IPS DF 6.9 (cell line): ENCODE measurements at places on chromosomes 16 and 17.

GRCh38 chr17:335691-336090 is 16.9 kb downstream of the RPH3AL start:
- no peak for DNase-seq

- DNase-seq: no peak
Observed at GRCh38 chr16:67571981-67572431, 9.7 kb downstream of the CTCF start.

DNA sequence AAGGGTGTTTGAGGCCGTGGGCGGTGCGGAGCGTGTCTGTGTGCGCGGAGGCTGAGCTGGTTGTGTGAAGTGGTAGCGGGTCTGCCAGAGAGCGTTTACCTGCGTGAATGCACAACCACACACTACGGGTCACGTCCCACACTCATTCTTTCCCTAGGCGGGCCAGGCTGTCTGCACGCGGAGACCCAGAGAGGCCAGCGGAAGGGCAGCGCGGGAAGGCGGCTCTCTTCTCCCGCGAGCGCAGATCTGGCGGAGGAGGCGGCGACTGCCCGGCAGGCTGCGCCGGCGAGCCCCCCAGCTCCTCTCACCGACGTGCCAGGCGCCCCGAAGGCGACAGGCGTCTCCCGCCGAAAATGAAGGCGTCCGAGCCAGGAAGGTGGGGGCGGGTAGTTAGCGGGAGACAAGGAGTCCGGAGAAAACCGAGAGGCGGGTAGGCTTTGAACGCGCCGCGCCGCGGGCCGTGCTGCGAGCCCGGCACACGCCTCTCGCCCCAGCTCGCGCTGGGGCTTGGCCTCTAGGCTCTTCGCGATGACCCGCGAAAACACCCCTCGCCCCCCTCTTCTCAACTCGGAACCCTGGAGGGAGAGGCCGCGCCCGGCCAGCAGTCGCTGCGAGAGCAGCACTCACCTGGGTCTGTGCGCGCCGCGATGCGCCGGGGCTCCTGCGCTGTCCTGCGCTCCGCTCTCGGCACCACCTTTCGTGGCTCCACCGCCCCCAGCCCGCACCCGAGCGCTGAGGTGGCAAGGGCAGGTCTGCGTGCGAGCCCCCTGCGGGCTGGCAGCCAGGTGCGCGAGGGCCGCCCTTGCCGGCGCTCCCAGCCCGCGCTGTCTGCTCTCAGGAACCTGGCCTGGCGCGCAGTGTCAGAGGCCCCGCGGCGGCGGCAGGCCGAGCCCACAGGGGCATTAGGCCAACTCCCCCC is 2.0 kb upstream of the FOXF1 start:
- no peak for DNase-seq

DNA sequence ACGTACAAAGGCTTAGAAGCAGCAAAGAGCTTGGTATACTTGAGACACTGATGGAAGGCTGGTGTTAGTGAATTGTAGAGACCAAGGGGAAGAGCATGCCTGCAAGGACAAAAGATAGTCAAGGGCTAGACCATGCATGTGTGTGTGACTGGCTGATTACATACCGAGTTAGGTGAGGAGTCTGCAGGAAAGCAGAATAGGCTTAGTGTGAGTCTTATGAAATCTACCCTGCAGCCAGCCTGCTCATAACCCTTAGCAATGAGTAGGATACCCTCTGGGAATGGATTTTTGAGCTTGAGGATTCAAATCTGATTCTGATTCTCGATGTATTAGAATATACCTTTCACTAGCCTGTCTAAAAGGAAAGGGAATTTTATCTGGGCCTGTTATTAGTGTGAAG is 77.0 kb downstream of the TANGO6 start:
- no peak for DNase-seq

- DNase-seq: no peak
Observed at GRCh38 chr17:2755891-2756724, 6.7 kb upstream of the CCDC92B start.

GRCh38 chr17:43717913-43718312 is 40.7 kb downstream of the SOST start:
- DNase-seq: no peak

DNA sequence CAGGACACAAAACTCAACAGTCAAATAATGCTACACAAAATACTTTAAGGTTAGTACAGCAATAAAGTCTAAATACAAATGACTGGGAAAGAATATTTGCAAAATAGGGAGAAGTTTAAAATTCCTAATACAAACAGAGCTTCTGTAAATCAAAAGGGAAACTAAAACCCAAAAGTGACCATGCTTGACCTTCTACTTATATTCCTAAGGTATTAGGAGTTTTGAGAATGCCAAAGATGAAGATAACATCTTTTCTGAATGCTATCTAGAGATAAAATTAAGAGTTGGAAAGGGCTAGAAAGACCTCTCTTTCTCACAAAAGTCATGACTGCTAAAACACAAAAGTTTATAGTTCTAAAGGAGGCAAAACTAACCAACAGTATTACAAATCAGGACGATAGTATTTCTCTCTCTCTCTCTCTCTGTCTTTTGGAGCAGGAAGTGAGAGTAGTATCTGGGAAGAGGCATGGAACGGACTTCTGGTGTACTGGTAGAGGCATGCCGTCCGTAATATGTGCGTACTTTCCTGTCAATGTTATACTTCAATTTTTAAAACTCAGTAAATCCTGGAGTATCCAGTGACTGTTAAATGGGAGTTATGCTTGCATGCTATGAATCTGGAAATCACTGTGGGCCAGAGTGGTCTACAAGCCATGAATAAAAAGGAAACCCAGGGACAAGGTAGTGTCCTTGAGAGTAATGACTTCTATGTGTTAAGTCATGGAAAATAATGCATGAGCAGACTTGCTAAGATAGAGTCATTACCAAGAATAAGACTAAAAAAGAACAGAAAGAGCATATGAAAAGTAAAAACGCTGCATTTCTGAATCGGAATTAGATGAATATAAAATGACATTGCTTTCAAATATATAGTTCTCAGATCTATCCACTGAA is 49.7 kb upstream of the ANKFY1 start:
- no peak for DNase-seq

DNA sequence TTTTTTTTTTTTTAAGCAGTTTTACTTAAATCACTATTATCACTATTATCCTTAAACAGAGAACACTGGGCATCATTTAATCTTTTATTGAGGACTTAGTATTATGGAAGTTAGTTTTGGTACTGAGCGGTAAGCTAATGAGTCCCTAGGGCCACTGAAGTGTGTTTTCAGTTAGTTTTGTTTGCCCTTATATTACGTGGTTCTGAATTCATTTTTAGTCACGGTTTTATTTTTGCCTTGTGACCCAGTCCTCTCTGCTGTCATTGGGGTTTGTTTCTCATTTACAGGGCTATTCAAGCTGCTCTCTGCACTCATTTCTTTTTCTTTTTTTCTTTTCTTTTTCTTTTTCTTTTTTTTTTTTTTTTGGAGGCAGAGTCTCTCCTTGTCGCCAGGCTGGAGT is 17.3 kb downstream of the RABEP1 start:
- no peak for DNase-seq

DNA sequence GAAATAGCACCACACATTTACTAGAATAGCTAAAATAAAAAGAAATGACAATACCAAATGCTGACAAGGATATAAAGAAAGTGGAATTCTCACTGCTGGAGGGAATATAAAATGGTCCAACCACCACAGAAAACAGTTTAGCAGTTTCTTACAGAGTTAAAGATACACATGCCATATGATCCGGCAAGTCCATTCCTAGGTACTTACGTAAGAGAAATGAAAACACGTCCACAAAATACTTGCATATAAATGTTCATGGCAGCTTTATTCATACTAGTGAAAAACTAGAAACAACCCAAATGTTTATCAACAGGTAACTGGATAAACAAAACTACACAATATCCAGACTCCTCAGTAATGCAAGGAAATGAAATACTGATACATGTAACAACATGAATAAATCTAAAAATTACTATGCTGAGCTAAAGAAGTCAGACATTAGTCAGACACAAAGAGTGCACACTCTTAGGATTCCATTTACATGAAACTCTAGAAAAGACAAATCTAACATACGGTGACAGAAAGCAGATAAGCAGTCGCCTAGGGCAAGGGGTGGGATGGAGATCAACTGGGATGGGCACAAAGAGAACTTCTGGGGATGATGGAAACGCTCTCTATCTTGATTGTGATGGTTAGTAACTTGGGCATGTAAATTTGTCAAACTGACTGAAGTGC is 76.4 kb downstream of the SMG6 start:
- no peak for DNase-seq

GRCh38 chr17:10077561-10078299 is 120.7 kb downstream of the GAS7 start:
- no peak for DNase-seq

- no peak for DNase-seq
Observed at GRCh38 chr17:77877036-77877435, 81.5 kb upstream of the TNRC6C start.

GRCh38 chr17:57420734-57421717 is 164.7 kb downstream of the MSI2 start:
- no peak for DNase-seq

- DNase-seq: no peak
Observed at GRCh38 chr16:22684574-22685458, 129.1 kb upstream of the HS3ST2 start.
